ENCODE measurements at places on chromosomes 2 and 18. TPM values are rescaled to one million over a fixed set of nuclear protein-coding genes. Genes with fewer than 3 reads are reported as not detected.

GAD1 gene
- not detected for total RNA-seq

REG3A gene
- not detected for total RNA-seq

FSHR gene
- not detected for total RNA-seq

CCL20 gene
- not detected for total RNA-seq

EMX1 gene
- not detected for total RNA-seq

GKN1 gene
- total RNA-seq, result not detected

C2orf80 gene
- not detected for total RNA-seq

GRCh38 chr2:54665436-54665856 lies 58.0 kb upstream of the EML6 start:
- peaks cover 36% of the 10 kb centered on the region for H3K4me1 ChIP-seq
- peaks cover 81% of the 10 kb centered on the region for H3K36me3 ChIP-seq
- H3K27ac ChIP-seq, result peak overlapping the region; percentile 67
- DNase-seq, result no peak
- no peaks in the 10 kb centered on the region for H3K27me3 ChIP-seq

- no peaks in the 10 kb centered on the region for H3K4me1 ChIP-seq
- H3K36me3 ChIP-seq, result no peaks in the 10 kb centered on the region
- H3K4me3 ChIP-seq, result no peak overlapping the region
- no peak overlapping the region for H3K27ac ChIP-seq
- no peak for DNase-seq
These were observed 225.5 kb downstream of the DOK6 start for GRCh38 chr18:69626171-69626570.

DNA sequence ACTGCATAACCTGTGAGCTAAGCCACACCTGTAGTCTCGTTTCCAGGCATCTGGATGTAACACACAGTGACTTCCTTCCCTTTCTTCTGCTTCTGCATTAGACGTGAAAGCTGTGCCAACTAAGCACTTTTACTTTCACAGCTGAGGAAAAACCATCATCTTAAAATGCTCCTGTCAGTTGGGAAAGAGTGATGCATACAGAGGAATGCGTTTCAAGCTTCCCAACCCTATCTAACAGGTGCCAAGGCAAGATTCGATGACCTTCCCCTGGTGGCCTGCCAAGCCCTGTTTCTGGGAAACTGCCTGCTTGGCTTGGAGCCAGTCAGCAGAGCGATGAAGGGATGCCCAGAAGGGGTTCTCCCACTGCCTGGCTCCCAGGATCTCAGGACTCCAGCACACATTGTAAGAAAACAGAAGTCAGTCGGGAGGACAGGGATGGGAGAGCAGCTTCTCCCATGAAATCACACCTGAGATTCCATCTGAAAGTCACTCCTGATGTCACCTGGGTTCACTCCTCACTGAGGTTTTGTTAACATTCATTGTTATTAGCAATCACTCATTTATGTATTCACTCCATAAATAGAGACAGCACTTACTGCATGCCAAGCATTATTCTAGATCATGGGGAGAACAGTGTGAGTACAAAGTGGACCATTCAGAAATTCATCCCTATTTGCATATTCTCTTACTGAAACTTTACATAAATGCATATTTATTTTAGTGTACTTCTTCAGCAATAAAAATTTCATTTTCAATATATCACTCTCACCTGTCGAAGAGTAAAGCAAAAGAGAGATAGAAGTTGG lies 64.1 kb downstream of the DTNA start:
- H3K4me1 ChIP-seq, result peaks cover 28% of the 10 kb centered on the region
- no peaks in the 10 kb centered on the region for H3K36me3 ChIP-seq
- no peaks in the 10 kb centered on the region for H3K27me3 ChIP-seq
- no peak for DNase-seq
- peak overlapping the region; percentile 69 for H3K27ac ChIP-seq

DNA sequence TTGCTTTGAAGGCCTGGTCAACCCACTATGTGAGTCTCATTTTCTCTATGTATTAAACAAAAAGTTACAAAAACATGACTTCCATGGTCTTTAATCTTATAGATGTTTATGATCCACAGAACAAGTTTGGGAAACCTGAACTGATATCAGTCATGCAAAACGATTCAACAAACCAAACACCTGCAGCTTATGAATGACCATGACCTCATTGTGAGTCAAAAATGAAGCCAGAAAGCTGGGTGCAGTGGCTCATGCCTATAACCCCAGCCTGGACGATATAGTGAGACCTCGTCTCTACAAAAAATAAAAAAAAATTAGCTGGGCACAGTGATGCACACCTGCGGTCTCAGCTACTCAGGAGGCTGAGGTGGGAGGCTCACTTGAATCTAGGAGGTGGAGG lies 270.4 kb upstream of the CCDC68 start:
- H3K27ac ChIP-seq, result no peak overlapping the region
- DNase-seq, result no peak
- H3K27me3 ChIP-seq, result no peaks in the 10 kb centered on the region
- H3K36me3 ChIP-seq, result peaks cover 65% of the 10 kb centered on the region
- no peak overlapping the region for H3K4me3 ChIP-seq

DNA sequence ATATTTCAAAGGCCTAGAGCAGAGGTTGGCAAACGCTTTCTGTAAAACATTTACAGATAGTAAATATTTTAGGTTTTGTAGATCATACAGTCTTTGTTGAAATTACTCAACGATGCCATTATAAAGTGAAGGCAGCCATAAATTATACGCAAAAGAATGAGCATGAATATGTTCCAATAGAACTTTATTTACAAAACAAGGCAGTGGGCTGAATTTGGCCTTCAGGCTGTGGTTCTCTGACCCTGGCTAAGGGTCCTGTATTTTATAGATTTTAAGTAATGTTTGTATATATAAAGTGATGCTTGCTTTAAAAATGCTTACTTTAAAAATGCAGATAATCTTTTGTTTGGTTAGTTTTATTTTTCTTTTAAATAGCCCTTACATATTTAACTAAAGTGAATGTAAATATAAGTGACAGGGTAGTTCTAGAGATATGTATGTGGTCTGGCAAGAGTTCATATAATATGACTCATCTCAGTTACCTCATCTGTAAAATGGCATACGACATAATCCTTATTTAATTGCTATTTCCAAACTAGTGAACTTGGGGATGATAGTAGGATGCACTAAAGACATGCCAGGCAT lies 51.7 kb upstream of the ATP5MC3 start:
- H3K4me3 ChIP-seq, result no peak overlapping the region
- no peaks in the 10 kb centered on the region for H3K36me3 ChIP-seq
- no peak for DNase-seq
- no peaks in the 10 kb centered on the region for H3K4me1 ChIP-seq
- H3K27me3 ChIP-seq, result no peaks in the 10 kb centered on the region
- H3K27ac ChIP-seq, result no peak overlapping the region

DNA sequence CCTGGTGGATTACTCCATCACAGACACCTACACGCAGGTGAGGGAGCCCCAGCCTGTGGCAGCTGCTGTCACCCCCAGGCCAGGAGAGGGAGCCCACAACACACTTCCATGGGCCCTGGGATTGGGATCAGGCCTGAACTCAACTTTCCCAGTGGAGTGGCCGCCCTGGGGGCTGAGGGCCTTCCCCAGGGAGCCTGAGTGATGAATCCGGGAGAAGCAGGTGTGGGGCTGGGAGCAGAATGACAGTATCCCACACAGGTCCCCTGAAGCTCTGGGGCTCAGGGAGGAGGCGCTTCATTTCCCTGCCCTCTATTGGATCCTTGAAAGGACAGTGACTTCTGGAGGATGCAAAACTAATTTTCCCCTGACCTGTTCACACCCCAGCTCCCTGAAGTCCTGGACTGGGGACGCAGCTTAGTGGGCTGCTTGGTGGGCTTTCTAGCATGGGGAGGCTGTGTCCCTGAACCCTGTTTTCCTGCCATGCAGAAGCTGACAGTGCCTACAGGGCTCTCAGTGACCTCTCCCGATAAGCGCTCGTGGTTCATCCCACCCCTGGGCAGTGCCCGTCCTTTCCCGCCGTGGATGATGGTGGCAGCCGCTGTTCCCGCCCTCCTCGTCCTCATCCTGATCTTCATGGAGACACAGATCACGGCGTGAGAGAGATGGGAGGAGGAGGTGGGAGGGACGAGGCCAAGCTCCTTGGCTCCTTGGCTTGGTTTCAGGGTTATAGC lies 11.0 kb downstream of the SLC4A3 start:
- no peak overlapping the region for H3K27ac ChIP-seq
- DNase-seq, result no peak
- peaks cover 14% of the 10 kb centered on the region for H3K4me1 ChIP-seq
- H3K27me3 ChIP-seq, result no peaks in the 10 kb centered on the region
- no peak overlapping the region for H3K4me3 ChIP-seq

- H3K27me3 ChIP-seq, result peaks cover 15% of the 10 kb centered on the region
- DNase-seq, result no peak
- no peak overlapping the region for H3K27ac ChIP-seq
- H3K4me1 ChIP-seq, result no peaks in the 10 kb centered on the region
These were observed 90.6 kb downstream of the POU3F3 start for GRCh38 chr2:104944495-104944894.

DNA sequence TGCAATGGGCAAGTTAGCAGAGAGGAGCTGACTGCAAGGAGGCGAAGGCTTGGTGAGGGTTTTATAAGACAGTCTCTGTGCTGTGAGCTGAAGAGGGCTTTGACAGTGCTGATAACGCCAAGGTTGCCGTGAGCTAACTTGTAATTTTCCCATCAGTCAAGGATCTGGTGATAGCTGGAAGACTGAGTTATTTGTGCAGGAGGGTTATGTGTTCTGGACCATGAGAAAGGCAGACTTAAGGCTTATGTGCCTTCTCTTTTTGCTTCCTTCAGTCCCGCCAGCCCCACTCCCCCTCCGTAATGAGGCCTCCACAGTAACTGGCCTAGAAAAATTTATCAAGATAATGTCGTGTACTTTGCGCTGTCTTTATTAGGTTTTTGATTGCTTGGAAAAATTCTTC lies 94.6 kb downstream of the RTP5 start:
- H3K36me3 ChIP-seq, result no peaks in the 10 kb centered on the region
- no peak overlapping the region for H3K4me3 ChIP-seq
- H3K27ac ChIP-seq, result no peak overlapping the region
- no peak for DNase-seq

DNA sequence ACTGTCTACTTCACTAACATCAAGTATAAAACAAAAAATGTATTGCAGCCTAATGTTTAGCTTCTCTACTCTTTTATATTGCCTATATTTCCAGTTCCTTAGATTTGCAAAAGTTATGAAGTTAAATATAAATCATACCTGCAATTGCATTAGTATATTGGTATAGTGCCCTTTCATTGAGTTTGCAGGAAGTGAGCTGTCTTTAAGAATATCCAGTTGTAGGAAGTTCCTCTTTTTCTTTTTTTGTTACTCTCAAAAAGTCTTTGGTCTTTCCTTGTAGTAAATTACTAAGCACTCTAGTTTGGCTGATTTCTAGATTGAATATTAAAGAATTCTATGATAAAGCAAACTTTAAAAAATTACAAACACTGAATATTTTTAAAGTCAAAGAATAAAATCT lies 71.3 kb upstream of the FN1 start:
- no peaks in the 10 kb centered on the region for H3K27me3 ChIP-seq
- no peak overlapping the region for H3K27ac ChIP-seq
- H3K4me3 ChIP-seq, result no peak overlapping the region
- H3K36me3 ChIP-seq, result no peaks in the 10 kb centered on the region
- no peak for DNase-seq

DNA sequence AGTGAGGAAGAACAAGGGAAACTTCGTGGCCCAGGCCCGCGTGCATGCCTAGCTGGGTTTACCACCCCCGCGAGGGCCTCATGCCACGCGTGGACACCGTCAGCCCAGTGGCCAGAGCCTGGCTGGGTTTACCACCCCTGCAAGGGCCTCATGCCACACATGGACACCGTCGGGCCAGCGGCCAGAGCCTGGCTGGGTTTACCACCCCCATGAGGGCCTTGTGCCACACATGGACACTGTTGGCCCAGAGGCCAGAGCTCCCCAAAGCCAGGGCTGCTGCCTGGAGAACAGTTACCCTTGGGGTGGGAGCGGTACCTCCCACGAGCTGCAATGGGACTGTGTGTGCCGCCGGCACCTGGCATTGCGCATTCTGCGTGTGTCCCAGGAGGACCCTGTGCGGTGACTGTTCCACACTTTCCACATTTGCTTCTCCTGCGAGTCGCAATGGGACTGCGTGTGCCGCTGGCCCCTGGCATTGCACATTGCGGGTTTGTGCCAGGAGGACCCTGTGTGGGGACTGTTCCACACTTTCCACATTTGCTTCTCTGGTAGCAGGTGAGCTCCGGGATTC lies 105.6 kb upstream of the CTDP1 start:
- no peaks in the 10 kb centered on the region for H3K36me3 ChIP-seq
- no peak overlapping the region for H3K27ac ChIP-seq
- H3K4me1 ChIP-seq, result peaks cover 16% of the 10 kb centered on the region
- no peaks in the 10 kb centered on the region for H3K27me3 ChIP-seq
- DNase-seq, result no peak

- H3K4me3 ChIP-seq, result no peak overlapping the region
- no peaks in the 10 kb centered on the region for H3K4me1 ChIP-seq
- no peak for DNase-seq
- no peaks in the 10 kb centered on the region for H3K27me3 ChIP-seq
These were observed 1358.7 kb upstream of the NRXN1 start for GRCh38 chr2:52390651-52391050.

GRCh38 chr18:21496277-21496835 lies 104.1 kb downstream of the ESCO1 start:
- no peak overlapping the region for H3K27ac ChIP-seq
- no peak for DNase-seq
- no peaks in the 10 kb centered on the region for H3K4me1 ChIP-seq
- H3K36me3 ChIP-seq, result no peaks in the 10 kb centered on the region

GRCh38 chr18:36627637-36628036 lies 201.2 kb downstream of the TPGS2 start:
- H3K4me3 ChIP-seq, result no peak overlapping the region
- H3K27me3 ChIP-seq, result no peaks in the 10 kb centered on the region
- no peak overlapping the region for H3K27ac ChIP-seq
- no peaks in the 10 kb centered on the region for H3K36me3 ChIP-seq
- no peak for DNase-seq

DNA sequence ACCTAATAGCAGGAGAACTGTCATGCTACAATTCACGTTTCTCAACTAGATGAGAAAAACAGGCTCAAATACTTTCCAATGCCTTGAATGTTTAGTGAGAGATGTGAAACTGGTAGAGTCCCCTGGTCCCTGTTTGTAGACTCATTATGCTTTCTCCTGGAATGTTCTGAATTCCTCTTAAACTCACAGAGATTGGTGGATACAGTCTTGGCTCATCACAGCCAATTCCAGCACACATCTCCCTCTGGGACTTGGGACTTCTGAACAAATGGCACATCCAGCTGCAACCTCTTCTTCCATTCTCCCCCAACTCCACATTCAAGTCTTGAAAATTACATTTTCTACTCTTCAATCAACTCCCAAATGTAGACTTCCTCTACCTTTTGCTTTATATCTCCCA lies 58.4 kb upstream of the NT5C1B start:
- DNase-seq, result no peak
- peaks cover 4% of the 10 kb centered on the region for H3K4me1 ChIP-seq
- no peaks in the 10 kb centered on the region for H3K27me3 ChIP-seq
- H3K36me3 ChIP-seq, result no peaks in the 10 kb centered on the region
- no peak overlapping the region for H3K4me3 ChIP-seq
- no peak overlapping the region for H3K27ac ChIP-seq

DNA sequence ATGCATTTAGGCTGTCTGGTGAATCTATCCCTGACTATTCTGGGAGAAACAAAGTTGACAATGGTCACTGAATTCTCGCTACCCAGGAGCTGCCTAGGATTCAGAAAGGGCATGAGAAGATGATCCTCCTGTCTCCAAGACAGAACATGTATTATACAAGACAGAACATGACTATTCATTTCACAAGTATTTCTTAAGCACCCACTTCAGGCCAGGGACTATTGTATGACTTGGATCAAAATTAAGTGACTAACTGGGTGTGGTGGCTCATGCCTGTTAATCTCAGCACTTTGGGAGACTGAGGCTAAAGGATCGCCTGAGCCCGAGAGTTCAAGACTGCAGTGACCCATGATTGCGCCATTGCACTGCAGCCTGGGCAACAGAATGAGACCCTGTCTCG lies 235.8 kb upstream of the RAB12 start:
- no peak overlapping the region for H3K27ac ChIP-seq
- no peaks in the 10 kb centered on the region for H3K4me1 ChIP-seq
- DNase-seq, result no peak
- no peaks in the 10 kb centered on the region for H3K27me3 ChIP-seq
- H3K4me3 ChIP-seq, result no peak overlapping the region
